Caco-2 (cell line): ENCODE measurements at places on chromosomes 4 and X.
A peak's percentile ranks its signal among the peaks of the same experiment; 100 is the strongest.

DNA sequence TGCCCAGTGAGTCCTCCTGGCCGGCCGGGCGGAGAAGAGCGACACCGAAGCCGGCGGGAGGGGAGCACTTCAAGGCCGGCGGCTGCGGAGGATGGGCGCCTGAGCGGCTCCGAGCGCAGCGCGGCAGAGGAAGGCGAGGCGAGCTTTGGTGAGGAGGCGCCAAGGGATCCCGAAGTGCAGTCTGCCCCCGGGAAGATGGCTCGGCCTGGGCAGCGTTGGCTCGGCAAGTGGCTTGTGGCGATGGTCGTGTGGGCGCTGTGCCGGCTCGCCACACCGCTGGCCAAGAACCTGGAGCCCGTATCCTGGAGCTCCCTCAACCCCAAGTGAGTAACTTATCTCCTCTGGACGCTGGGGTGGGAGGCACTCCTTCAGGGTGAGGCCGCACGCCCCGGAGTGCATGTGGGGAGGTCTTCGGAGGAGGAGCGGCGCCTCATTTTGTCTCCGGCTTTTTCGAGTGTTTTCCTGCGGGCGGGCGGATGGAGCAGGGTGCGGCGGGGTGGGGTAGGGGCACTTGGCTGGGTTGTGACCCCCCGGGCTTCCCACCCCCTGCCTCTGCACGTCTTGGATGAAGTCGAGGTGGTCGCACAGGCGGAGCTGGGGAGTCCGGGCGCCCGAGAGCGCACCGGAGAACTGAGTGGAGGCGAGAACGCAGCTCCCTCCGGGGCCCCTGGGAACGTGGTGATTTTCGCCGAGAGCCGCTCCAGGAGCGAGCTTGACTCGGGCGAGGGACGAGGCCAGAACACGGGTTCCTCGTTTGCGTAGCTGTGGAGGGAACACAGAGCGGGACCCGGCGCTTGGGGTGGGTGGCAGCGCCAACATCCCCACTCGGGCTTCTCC lies 979 bp downstream of the EFNB1 start:
- no peak for DNase-seq

DNA sequence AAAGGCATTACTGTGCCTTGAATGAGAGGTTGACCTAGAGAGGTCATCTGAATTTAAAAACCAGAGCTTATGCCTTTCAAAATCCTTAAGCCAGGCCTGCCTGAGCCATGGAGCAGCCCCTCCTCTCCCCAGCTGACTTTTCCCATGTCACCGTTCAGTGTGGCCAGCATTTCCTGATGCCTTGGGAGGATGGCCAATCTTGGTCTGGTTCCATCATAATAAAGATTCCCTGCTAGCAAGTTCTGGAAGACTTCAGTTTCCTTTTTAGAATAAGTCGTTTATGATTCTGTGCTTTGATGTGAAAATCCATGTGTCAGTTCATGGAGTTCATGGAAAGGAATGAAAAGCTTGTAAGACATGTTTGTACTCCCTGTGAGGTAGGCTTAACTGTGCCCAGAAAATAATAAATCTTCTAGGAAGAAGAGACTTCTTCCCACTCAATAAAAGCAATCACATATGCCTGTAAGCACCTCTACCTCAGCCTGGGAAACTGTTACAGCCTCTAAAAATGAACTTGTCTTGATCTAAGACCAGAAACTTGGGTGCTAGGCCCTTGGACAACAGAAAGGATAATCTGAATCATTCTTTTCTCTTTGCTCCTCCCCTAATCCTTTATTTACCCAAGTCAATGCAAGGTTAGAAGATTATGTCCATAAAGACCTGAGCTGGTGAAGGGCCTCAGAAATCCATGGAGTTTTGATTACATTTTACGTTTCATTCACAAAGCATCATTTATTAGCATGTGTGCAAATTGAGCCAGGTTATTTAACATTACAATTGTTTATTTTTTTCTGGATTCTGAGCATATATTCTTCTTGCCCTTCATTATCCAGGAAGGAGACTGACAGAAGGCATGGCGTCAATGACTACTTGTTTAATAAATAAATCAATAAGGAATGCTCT lies 84.0 kb upstream of the TBC1D9 start:
- no peak for DNase-seq

GRCh38 chr4:128757712-128758111 lies 51.8 kb upstream of the JADE1 start:
- no peak for DNase-seq

GRCh38 chr4:59615316-59615715 lies 1584.8 kb upstream of the ADGRL3 start:
- DNase-seq = no peak

DNA sequence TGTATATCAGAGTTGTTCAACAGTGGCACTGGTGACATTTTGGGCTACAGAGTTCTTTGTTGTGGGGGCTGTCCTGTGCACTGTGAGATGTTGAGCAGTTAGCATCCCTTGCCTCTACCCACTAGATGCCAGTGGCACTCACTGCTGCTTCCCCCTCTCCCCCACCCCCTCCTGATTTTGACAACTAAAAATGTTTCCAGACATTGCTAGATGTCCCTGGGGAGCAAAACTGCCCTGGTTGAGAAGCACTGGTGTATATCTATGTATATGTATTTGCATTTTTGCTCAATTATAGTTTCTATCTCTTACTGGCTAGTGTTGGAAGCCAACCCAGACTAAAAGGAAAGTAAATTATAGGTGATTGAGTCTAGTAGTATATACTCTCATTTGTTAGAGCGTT lies 2.4 kb downstream of the TMEM131L start:
- DNase-seq = no peak

GRCh38 chrX:136731207-136731782 lies 49.4 kb downstream of the ARHGEF6 start:
- no peak for DNase-seq

DNA sequence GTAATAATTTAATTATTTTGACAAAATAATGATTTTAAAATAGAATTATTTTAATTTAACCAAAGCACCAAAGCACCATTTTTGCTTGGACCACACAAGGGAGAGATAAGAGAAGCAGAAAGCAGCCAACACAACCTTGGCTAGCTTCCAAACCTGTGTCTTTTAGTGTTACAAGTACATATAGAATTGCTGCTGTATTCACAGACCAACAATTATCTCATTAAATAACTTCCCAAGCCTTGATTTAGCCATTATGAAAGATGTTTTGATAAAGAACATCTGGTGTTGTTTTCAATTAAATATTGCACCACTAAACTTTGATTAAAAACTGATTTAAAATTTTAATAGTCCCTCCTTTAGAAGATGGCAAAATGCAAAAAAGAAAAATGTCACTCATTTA lies 14.0 kb upstream of the IGFBP7 start:
- no peak for DNase-seq

DNA sequence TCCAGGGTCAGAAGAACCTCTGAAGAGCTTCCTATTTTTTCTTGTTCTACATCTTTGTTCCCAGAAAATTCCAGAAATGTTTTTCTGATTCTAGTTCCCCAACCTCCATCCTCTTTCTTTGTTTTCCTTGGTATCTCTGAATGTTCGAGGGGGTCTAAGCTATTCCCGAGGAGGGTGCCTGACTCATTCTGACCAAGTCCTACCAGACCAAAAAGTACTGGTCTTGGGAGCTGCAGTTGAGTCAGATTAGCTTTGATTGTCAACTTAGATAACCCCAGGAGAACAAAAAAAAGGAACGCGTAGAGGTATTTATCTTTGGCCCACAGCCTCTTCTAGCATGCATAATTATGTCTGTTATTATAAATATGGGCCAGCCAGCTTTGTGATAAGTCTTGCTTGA lies 12.1 kb upstream of the TENM3 start:
- no peak for DNase-seq

GRCh38 chr4:74667944-74668343 lies 126.4 kb downstream of the BTC start:
- peak; percentile 57 for DNase-seq

DNA sequence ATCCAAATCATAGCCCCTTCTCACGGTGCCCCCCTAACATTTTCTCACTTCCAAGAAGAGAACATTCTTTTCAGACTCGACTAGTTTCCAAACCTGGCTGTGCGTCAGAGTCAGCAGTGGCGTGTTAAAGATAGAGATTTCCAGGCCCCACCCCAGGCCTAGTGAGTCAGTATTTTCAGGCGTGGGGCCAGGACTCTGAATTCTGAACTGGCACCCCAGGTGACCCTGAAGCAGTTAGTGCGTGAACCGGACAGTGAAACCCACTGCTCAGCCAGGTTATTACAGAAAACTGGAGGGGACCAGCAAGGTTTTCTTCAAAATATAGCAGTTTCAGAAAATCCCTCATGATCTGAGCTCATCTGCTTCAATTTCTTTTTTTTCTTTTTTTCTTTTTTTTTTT lies 35.0 kb upstream of the BCOR start:
- no peak for DNase-seq

GRCh38 chrX:363621-364375 lies 22.9 kb downstream of the PPP2R3B start:
- DNase-seq = no peak
